Ovary (tissue), 10 donors: ENCODE measurements at places on chromosomes 13 and 19. TPM values are rescaled to one million over a fixed set of nuclear protein-coding genes. Genes with fewer than 3 reads are reported as not detected.

- no peak for DNase-seq
- H3K27me3 ChIP-seq = no peaks in the 10 kb centered on the region
Measured at GRCh38 chr19:13984875-13985741, 21.0 kb downstream of the RFX1 start.

GRCh38 chr13:114230117-114230516, 4.6 kb upstream of the CDC16 start:
- no peak for DNase-seq
- H3K27me3 ChIP-seq = no peaks in the 10 kb centered on the region
- no peaks in the 10 kb centered on the region for H3K36me3 ChIP-seq
- no peak overlapping the region for H3K4me3 ChIP-seq

- no peaks in the 10 kb centered on the region for H3K4me1 ChIP-seq
- DNase-seq = no peak
- no peak overlapping the region for H3K27ac ChIP-seq
- H3K36me3 ChIP-seq = no peaks in the 10 kb centered on the region
Measured at GRCh38 chr13:112671359-112671758, 18.5 kb upstream of the ATP11A start.

GRCh38 chr19:13036366-13036976, 41.2 kb downstream of the NFIX start:
- H3K4me3 ChIP-seq = no peak overlapping the region
- H3K27me3 ChIP-seq = no peaks in the 10 kb centered on the region
- no peak for DNase-seq
- H3K36me3 ChIP-seq = no peaks in the 10 kb centered on the region
- H3K27ac ChIP-seq = peak overlapping the region; percentile 11

- peak overlapping the region; percentile 95 for H3K27ac ChIP-seq
- H3K36me3 ChIP-seq = no peaks in the 10 kb centered on the region
- peak overlapping the region; percentile 53 for H3K4me3 ChIP-seq
Measured at GRCh38 chr19:46716672-46717033, 261 bp downstream of the PRKD2 start.

DNA sequence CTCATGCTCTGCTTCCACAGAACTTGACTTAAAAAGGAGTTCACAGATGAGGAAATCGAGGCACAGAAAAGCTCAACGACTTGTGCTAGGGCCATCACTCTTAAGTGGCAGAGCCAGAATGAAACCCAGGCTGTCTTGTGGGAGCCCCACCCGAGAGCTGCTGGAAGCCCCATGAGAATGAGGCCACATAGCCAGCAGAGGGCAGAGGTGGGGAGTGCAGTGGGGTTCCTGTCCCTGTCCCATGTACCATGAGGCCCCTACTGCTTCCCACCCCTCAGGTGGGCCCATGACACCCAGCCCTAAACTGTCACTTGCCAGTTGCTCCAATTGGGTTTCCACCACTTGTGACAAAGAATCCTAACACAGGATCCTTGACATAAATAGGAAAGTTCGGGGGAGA, 175.9 kb downstream of the IRS2 start:
- H3K27ac ChIP-seq = no peak overlapping the region
- no peak overlapping the region for H3K4me3 ChIP-seq
- peak; percentile 12 for DNase-seq
- no peaks in the 10 kb centered on the region for H3K36me3 ChIP-seq

- H3K27me3 ChIP-seq = no peaks in the 10 kb centered on the region
- peaks cover 29% of the 10 kb centered on the region for H3K4me1 ChIP-seq
- no peaks in the 10 kb centered on the region for H3K36me3 ChIP-seq
- H3K4me3 ChIP-seq = no peak overlapping the region
- peak; percentile 64 for DNase-seq
Measured at GRCh38 chr13:98484289-98485219, 92.4 kb downstream of the STK24 start.

DNA sequence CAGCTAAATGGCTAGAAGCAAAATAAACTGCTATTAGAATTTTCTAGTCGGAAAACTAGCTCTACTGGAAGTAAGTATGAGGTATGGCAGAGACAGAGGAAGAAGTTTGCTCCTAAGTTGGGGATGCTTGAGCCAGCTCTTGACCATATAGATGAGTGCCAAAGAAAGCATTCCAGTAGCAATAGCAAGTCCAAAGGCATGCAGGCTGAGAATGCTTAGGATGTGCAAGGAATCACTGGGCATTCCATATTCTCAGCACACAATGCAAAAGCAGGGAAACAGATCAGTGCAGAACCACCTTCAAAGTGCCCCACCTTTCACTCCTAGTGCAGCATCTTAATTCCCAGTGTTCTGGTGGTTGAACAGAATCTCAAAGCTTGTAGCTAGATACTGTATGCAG, 32.9 kb downstream of the SERTM1 start:
- no peak overlapping the region for H3K4me3 ChIP-seq
- no peak overlapping the region for H3K27ac ChIP-seq
- no peak for DNase-seq
- no peaks in the 10 kb centered on the region for H3K27me3 ChIP-seq
- no peaks in the 10 kb centered on the region for H3K4me1 ChIP-seq

- peak; percentile 22 for DNase-seq
- H3K4me3 ChIP-seq = peak overlapping the region; percentile 73
- peaks cover 6% of the 10 kb centered on the region for H3K4me1 ChIP-seq
- H3K27me3 ChIP-seq = no peaks in the 10 kb centered on the region
- H3K27ac ChIP-seq = no peak overlapping the region
Measured at GRCh38 chr19:57560049-57560491, 407 bp upstream of the ZNF550 start.

DNA sequence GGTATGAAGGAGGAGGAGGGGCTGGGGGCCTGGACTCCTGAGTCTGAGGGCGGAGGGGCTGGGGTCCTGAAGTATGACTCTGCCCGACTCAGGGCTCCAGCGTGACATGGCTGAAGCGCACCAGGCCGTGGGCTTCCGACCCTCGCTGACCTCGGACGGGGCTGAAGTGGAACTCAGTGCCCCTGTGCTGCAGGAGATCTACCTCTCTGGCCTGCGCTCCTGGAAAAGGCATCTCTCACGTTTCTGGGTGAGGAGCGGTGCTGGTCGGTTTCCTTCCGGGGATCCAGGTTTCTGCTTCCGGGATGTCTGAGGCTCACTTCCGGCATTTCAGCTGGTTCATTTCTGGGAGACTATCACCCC, 1.2 kb downstream of the CPT1C start:
- H3K27me3 ChIP-seq = no peaks in the 10 kb centered on the region
- H3K4me3 ChIP-seq = peak overlapping the region; percentile 39
- H3K4me1 ChIP-seq = no peaks in the 10 kb centered on the region
- H3K27ac ChIP-seq = no peak overlapping the region

DNA sequence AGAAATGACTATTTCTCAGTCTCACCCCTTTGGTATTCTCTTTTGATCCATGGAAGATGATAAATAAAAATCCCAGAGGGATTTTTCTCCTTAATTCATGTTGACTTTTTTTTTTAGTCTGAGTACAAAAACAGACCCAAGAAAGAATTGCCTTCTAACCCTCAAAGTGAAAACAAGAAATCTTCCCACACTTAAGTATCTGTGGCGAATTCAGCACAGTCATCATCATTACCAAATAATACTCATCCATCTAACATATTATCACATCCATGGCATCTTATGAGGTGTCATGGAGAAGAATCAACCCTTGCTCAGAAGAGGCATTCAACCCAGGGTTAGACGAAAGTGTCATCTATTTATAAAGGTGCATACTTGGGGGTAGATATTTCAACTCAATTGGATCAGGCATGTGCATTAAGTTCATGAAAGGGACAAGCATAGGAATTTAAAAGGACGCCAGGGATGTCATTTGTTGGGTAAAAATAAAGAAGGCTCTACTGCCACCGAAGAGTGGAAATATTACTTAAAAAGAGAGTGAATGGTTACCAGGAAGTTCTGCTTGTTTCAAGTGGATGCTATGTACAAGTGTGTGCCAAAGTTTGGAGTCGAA, 101.9 kb downstream of the FLT1 start:
- DNase-seq = no peak
- no peaks in the 10 kb centered on the region for H3K36me3 ChIP-seq
- no peak overlapping the region for H3K4me3 ChIP-seq
- H3K4me1 ChIP-seq = no peaks in the 10 kb centered on the region

DNA sequence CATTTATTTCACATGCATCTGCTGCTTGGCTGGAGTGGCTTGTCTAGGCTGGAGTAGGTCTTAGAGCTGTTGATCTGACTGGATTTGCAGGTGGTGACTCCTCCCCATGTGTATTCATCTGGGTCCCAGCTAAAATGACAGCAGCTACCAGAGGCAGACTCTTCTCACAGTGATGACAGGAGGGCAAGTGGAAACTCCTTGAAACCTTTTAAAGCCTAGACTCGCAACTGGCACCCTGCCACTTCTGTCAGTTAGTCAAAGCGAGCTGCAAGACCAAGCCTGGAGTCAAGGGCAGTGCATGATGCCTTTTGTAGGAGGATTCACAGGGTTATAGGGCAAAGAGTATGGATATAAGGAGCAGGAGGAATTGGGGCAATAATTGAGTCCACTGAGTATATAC, 65.2 kb downstream of the TEX26 start:
- H3K27me3 ChIP-seq = no peaks in the 10 kb centered on the region
- no peaks in the 10 kb centered on the region for H3K36me3 ChIP-seq
- no peak overlapping the region for H3K27ac ChIP-seq
- H3K4me3 ChIP-seq = no peak overlapping the region

GRCh38 chr13:26590951-26591350, 33.5 kb downstream of the WASF3 start:
- peaks cover 4% of the 10 kb centered on the region for H3K4me1 ChIP-seq
- H3K4me3 ChIP-seq = no peak overlapping the region
- DNase-seq = no peak
- no peaks in the 10 kb centered on the region for H3K27me3 ChIP-seq

DNA sequence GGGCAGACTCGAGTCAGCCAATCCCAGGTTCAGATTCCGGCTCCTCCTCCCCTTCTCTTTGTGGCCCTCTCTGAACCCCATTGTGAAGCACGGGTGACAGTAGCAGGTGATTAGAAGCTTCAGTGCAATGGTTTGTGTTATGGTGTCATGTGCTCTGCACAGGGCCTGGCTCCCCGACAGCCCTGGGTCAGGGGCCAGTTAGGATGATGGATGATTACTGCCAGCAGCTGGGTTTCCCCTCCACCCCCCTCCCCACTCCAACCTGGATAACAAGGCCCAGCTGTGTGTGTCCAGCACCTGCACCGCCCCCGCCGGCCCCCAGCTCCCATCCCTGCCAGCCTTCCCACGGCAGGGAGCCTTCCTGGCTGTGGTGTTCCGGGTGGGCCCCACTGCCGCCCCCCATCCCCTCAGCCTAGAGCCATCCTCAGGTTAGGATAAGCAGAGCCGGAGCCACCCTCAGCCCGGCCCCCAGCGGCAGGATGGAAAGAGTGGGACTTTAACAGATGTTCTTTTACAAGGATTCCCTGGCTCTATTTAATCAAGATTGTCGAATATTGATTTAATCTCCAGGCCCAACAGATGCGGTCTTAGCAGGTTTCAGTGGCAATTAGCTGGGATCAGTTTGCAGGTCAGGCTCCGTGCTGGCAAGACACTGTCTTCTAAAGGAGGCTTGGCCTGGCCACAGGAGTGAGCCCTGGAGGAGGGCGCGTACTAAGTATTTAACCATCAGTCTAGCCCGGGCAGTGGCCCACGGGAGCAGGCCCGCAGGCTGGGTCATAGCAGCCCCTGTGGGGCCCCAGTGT, 156.2 kb downstream of the SIPA1L3 start:
- H3K4me1 ChIP-seq = peaks cover 5% of the 10 kb centered on the region
- H3K27me3 ChIP-seq = no peaks in the 10 kb centered on the region
- peak; percentile 16 for DNase-seq
- no peak overlapping the region for H3K4me3 ChIP-seq
- no peaks in the 10 kb centered on the region for H3K36me3 ChIP-seq

DNA sequence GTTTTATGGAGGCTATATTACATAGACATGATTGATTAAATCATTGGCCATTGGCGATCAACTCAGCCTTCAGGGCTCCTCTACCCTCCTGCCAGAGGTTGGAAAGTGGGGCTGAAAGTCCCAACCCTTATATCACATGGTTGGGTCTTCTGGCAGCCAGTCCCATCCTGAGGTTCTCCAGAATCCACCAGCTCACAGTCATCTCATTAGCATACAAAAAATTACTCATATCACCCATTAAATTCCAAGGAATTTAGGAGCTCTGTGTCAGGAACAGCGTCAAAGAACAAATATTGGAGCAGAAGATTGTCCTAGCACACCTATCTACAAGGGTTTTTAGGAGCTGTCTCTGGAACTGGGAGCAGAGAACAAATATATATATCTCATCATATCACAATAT, 39.4 kb upstream of the FARP1 start:
- no peaks in the 10 kb centered on the region for H3K27me3 ChIP-seq
- no peak overlapping the region for H3K4me3 ChIP-seq
- H3K4me1 ChIP-seq = no peaks in the 10 kb centered on the region
- H3K27ac ChIP-seq = no peak overlapping the region
- H3K36me3 ChIP-seq = no peaks in the 10 kb centered on the region

- H3K4me3 ChIP-seq = no peak overlapping the region
- no peaks in the 10 kb centered on the region for H3K27me3 ChIP-seq
- H3K4me1 ChIP-seq = no peaks in the 10 kb centered on the region
- H3K27ac ChIP-seq = no peak overlapping the region
- DNase-seq = no peak
- no peaks in the 10 kb centered on the region for H3K36me3 ChIP-seq
Measured at GRCh38 chr13:77898097-77898496, 20.5 kb downstream of the EDNRB start.

- no peaks in the 10 kb centered on the region for H3K36me3 ChIP-seq
- H3K4me1 ChIP-seq = peaks cover 2% of the 10 kb centered on the region
- no peaks in the 10 kb centered on the region for H3K27me3 ChIP-seq
- no peak for DNase-seq
Measured at GRCh38 chr13:100300708-100301107, 211.8 kb downstream of the PCCA start.

- H3K27ac ChIP-seq = no peak overlapping the region
- no peaks in the 10 kb centered on the region for H3K36me3 ChIP-seq
- H3K27me3 ChIP-seq = no peaks in the 10 kb centered on the region
- H3K4me1 ChIP-seq = peaks cover 6% of the 10 kb centered on the region
- DNase-seq = no peak
- H3K4me3 ChIP-seq = no peak overlapping the region
Measured at GRCh38 chr13:48112896-48113755, 18.2 kb upstream of the MED4 start.

GRCh38 chr13:107185889-107186288, 618.0 kb upstream of the ARGLU1 start:
- no peaks in the 10 kb centered on the region for H3K36me3 ChIP-seq
- no peak for DNase-seq
- no peak overlapping the region for H3K27ac ChIP-seq

GRCh38 chr13:30415430-30416030, 6.8 kb upstream of the UBE2L5 start:
- DNase-seq = no peak
- no peaks in the 10 kb centered on the region for H3K4me1 ChIP-seq
- H3K4me3 ChIP-seq = no peak overlapping the region
- no peaks in the 10 kb centered on the region for H3K36me3 ChIP-seq

GRCh38 chr13:27321468-27322431, 51.1 kb downstream of the RASL11A start:
- no peaks in the 10 kb centered on the region for H3K27me3 ChIP-seq
- H3K36me3 ChIP-seq = no peaks in the 10 kb centered on the region
- DNase-seq = no peak
- H3K27ac ChIP-seq = no peak overlapping the region
- H3K4me1 ChIP-seq = no peaks in the 10 kb centered on the region

- H3K36me3 ChIP-seq = no peaks in the 10 kb centered on the region
- no peak for DNase-seq
- H3K4me3 ChIP-seq = no peak overlapping the region
Measured at GRCh38 chr13:113666329-113666670, 719 bp upstream of the GRK1 start.

GRCh38 chr13:49459580-49459979, 15.5 kb downstream of the SETDB2 start:
- H3K36me3 ChIP-seq = no peaks in the 10 kb centered on the region
- no peak for DNase-seq
- peaks cover 3% of the 10 kb centered on the region for H3K4me1 ChIP-seq
- H3K4me3 ChIP-seq = no peak overlapping the region

The ENOX1 gene
- 13.1 TPM for total RNA-seq

The KLK6 gene
- total RNA-seq = not detected

The OVOL3 gene
- not detected for total RNA-seq

The PRODH2 gene
- 0.41 TPM for total RNA-seq

The MBD3L3 gene
- not detected for total RNA-seq
